ENCODE measurements at places on chromosomes 5 and 9.

DNA sequence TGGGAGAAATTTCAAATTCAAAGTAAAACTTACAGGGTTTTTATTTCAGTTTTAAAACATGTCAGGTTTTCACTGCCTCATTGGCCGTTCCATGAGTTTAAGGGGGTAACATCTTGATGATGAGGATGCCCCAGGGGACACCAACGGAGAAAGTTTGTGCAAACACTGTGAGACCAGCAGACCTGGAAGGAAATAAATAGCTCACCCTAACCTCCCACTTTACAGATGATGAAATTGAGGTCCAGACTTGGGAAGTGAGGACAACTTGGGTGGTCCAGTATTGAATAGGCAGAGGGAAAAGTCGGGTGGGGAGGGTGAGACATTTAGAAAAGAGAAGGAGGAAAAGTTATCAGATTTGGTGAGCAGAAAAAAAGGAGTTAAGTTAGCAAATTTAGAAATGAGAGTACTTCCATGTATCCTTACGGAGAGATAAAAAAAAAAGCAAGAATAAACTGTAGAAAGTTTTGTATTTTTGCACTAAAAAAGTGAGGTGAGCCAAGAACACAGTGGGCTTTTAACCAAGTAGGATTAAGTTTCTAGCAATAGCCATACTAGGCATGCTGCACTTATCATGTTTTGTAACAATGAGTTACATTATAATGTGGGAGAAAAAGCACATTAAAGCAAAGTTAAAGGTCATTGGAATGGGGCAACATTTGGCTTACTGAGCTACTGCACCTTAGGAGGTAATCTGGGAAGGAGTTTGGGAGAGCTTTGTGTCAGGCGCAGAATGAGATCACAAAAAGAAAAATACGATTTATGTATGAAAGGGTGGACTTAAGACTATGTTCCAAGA is 125.1 kb downstream of the GAS1 start:
- no peak for DNase-seq

DNA sequence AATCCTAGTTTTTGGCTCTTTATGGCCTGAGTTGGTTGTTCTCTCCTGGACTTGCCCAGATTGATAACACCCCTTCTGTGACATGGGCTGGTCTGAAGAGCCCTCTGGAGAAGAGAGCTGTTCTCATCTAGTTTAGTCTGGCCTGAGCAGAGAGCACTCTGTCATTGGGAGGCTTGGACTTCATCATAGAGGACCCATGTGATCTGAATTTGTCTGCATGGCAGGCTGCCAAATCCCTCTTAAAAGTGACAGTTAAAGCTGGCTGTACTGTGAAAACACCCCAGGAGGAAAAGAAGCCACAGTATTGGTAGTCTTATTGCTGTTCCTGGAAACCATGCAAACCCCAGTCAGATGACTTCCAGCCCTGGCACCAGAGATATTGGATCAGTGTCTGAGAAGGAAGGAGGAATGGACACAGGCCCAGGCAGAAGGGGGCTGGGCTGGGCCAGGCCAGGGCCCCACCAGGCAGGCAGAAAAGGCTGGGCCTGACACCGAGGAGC is 3.7 kb upstream of the WDR31 start:
- DNase-seq = peak; percentile 52

DNA sequence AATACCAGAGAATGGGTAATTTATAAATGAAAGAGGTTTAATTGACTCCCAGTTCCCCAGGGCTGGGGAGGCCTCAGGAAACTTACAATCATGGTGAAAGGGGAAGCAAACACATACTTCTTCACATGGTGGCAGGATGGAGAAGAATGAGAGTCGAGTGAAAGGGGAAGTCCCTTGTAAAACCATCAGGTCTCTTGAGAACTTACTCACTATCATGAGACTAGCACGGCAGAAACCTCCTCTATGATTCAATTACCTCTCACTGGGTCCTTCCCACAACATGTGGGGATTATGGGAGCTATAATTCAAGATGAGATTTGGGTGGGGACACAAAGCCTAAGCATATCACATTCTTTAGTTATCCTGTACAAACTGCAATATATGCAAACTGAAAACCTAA is 609.4 kb downstream of the MTRR start:
- DNase-seq = no peak

- peak; percentile 96 for DNase-seq
Measured at GRCh38 chr9:127785933-127786772, at the start of gene CDK9. CDK9 (plus strand) TSS chr9:127786034; CDS start chr9:127786149, 115 bp downstream.

DNA sequence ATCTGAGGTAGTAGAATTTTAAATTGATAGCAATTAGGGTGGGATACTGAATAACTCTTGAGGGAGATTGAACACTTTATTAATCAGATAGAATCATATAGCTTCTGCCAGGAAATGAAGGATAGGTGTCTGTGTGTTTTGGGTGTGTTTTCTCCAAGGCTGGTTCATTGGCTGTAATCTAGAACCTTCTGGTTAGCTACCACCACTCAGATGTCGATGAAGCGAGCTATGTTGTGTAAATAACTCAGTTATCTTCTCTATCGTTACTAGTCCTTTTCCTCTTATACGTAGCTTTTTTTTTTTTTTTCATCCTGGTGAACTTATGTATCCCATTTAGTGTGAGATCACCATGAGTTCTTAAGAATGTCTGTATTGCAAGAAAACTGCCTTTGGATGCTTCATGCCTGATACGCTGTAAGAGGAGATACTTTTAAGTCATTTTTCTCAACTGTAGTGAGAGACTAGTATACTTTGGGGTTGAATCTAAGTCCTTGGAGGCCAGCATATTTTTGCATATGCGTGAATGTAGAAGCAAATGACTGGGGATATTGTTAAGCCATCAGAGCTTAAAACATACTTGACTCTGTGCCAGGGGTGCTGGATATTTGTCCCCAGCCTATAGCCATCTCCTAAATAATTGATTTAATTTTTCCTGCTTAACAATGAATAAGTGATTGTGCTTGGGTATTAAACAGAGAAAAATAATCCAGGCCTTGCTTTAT is 2.1 kb downstream of the TNFAIP8 start:
- DNase-seq = no peak

GRCh38 chr5:62653864-62654575 is 75.4 kb downstream of the LRRC70 start:
- DNase-seq = no peak

- DNase-seq = no peak
Measured at GRCh38 chr9:35746583-35746982, 2.4 kb downstream of the GBA2 start.

DNA sequence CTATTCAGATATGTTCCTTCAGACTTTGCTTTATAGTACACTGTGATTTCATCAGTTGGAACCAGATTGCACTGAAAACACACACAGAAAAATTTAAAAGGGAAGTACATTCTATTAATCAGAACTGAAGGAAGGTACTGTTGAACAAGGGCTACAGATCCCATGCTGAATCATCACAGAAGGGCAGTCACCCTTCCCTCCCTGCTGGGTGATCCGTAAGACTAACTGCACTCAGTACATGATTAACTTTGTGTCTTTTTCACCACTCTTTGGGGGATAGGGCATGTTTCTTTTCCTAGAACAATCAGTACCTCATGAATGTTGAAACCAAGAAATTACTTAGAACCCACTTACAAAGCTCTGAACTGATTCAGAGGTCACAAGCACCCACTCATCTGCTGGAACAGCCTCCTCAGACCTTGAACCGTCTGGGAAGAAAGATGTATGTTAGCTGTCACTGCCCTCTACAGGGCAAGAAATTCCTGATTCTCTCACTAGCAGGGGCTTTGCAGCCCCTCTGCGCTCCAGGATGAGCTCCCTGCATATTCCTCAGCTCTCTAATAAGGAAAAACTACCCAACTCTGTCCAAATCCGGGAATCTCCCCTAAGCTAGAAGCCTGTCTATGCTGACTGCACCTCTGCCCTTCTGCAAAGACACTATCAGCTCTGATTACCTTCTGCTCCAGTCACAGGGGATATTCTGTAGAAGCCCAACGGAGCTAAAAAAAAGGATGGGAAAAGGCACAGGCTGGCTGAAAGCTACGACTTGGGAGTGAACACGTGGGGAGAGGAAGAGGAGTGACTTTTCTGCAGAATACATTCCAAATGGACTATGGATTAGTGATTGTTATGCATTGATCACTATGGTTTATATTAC is 51.0 kb downstream of the IARS1 start:
- DNase-seq = peak; percentile 36

DNA sequence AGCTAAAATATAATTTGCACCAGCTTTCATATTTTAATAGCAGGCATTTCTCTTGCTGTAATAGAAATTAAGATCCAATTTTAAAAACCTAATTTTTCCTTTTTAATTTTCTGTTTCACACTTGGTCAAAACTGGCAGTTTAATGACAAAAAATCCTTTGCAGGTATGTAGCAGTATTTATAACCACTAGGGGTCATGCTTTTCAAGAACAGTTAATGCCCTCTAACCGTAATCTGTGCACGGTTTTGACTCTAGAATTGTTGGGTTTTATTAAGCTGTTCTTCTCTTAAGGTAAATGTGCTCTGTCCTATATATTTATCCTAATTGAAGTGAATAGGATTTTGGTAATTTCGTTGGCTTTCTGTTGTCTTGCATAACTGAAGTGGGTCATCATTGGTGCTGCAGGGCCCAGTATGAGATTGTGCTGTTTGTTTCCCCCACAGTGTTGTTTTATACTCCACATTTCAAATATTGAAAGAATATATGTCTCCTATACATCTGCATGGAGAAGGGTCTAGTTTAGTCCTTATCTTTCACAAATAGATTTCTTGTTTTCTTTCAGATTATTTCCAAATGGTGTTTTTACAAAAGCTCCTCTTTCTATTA is 107.4 kb downstream of the SCAMP1 start:
- no peak for DNase-seq

DNA sequence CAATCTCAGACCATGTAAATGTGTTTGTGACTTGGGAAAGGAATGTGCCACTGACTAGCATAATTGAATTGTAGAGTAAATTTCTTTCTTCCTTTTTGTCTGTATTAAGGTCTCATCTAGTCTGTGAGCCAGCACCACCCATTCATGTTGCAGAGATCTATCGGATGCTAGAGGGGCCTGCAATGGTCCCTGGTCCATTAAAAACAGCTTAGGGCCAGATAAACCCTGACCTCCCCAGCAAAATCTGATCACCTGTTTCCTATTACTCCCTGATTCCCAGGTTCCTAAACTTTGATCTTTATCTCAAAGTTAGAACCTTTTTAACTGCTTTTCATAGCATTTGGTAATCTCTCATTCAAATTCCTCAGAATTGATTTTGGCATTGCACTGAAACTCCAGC is 174.5 kb upstream of the POC5 start:
- no peak for DNase-seq

DNA sequence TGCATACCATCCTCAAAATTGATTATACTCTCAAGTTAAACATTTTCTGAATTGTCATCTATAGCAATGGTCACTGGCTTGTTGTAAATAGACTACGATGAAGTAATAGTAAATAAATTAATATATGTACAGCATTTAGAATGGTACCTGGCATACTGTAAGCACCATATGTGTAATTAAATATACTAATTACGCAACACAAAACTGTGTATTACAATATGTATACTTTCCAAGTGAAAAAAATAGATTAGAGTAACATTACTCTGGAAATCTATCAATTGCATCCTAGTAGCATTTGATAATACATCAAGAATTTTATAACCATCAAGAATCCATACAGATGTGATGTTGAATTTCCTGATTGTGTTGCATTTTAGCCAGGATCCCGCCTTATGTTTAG is 17.2 kb upstream of the ROR2 start:
- no peak for DNase-seq

DNA sequence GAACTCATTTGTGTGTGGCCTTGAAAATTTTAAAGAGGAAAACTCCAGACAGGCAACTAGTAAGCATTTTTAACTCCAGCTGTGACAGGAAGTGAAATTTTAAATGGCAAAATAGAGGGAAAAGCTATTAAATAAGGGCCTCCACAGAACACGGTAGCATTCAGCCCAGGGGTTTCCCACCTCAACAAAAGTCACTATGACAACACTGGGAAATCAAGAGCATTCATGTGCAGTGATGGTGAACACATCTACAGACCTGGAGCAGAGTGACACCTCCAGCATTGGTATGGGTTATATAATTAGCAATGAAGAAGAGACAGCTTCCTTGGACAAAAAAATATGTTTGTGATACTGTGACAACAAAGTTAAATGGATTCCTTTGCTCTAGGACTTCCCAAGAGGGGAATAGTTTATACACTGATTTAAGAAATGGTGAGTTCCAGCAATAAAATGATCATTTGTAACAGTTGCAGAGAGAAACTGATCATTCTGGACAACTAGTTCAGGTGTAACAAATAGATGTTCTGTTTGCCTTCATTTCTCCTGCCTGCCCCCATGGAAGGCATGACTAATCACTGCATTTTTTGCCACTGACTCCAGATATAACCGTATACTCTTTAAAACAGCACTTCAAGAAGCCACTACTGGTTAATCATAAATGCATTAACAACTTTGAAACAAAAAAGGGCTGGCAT is 93.3 kb upstream of the SLC44A1 start:
- DNase-seq = no peak

GRCh38 chr5:102539562-102539961 is 40.8 kb upstream of the SLCO6A1 start:
- no peak for DNase-seq

DNA sequence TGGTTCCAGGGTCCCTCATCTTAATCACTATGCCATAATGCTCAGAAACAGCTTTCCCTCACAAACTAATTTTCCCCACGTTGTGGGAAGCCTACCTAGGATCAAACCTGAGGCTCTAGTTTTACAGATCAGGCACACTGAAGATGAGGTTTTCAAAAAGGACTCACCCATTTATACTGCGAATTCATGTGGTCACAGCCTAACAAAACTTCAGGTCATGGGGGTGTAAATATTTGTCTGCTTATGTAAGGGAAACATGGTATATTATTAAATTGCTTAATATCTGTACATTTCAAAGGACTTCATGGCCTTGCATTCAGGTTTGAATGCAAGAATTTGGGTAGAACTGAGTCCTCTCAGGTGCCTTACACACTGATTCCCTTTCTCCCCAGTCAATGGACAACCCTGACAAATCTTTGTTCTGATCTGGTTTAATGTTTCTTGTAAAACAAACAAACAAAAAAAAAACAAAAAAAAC is 12.1 kb downstream of the ZFAND5 start:
- no peak for DNase-seq

GRCh38 chr5:35056686-35057085 is 8.9 kb upstream of the AGXT2 start:
- no peak for DNase-seq

GRCh38 chr5:134824681-134825080 is 21.1 kb upstream of the C5orf24 start:
- no peak for DNase-seq

- no peak for DNase-seq
Measured at GRCh38 chr5:991472-992267, 16.9 kb upstream of the NKD2 start.

DNA sequence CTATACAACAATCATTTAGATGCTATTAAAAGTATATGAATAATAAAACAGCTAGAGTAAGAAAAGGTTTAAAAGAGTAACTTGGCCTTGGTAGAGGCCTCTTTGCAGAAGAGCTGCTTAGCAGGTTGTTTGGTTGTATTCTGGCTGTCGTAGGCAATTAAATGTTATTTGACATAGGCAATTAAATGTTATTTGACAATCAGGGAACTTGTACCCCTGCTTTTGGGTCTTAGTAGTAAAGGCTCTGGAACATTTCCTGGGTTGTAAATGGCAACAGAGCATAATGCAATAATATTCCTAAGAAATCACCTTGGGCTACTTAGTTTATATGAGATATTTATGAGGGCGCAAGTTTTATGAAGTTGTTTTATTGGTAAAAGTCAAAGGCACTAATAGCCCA is 84.4 kb upstream of the SLC28A3 start:
- no peak for DNase-seq

- DNase-seq = no peak
Measured at GRCh38 chr5:148336704-148337435, 1.5 kb downstream of the SPINK9 start.
